ENCODE measurements at places on chromosomes 16 and 17.

DNA sequence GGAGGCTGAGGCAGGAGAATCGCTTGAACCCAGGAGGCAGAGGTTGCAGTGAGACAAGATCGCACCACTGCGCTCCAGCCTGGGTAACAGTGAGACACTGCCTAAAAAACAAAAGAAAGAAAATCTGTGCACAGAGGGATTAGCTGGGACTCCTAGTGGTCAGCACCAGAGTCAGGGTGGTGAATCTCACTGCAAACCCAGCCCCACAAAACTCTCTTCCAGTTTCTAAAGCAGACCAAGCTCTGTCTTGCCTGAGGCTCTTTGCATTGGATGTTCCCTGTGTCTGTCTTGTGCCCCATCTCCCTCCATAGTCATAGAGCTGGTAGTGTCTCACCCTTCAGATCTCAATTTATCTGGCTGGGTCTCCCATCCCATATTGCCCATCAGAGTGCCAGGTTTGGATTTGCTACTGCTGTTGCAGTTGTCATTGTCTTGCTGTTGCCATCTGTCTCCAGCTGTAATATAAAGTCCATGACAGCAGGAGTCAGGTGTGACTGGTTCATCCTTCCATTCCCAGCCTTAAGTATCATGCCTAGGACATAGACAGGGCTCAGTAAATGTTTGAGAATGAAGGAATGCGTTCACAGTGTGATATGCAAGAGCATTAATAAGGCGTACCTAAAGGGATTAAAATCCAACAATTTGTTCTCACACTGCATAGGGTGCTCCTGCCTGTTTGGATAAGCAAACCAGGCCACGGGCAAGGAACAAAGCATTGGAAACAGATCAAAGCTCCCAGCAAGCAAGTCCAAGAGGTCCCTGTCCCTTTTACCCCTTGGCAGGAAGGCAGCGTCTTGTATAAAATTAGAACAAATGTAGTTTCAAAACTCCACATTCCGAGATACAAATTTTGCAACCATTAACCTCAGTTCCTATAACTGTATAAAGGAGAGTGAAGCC lies 614.6 kb upstream of the CDH5 start:
- no peak for DNase-seq

DNA sequence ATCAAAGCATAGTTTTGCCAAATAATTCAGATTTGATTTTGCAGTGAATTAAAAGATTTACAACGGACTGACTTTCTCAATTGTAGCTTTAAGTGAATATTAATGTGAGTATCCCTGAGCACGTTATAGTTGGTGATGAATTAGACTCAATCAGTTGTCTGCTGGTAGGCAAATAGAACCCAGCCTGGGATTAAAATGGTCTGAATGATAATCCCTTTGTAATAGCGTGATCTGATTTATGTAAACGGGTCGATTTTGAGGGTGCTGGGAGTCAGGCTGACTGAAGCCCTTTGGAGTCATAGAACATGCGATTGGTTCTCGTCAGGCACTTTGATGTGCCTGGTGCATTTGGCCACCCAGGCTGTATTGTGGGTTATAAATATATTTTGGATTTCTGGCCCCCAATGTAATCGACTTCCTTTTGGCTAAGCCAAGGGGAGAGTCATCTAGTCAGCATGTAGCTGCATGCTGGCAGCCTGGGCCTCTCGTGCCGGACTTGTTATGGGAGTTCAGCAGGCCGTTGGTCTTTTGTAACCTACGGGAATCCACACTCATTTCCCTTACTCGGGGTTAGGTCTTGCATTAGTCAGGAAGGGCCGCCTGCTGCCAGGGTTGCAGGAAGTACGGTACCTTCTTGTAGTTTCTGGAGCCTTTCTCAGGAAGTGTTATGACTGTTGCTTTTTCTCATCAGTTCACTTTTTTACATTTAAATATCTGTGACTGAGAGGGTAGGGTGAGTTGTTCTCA lies 5.4 kb downstream of the PGS1 start:
- peak; percentile 97 for DNase-seq

GRCh38 chr16:3434373-3434772 lies 8.9 kb downstream of the ZNF597 start:
- no peak for DNase-seq

GRCh38 chr16:877242-878071 lies 76.9 kb upstream of the GNG13 start:
- DNase-seq = no peak

- DNase-seq = no peak
These were observed 18.9 kb downstream of the MMP15 start for GRCh38 chr16:58044266-58045019.

- DNase-seq = no peak
These were observed 53.1 kb downstream of the MRC2 start for GRCh38 chr17:62680541-62681052.

GRCh38 chr17:50848711-50849110 lies 13.3 kb downstream of the WFIKKN2 start:
- no peak for DNase-seq

DNA sequence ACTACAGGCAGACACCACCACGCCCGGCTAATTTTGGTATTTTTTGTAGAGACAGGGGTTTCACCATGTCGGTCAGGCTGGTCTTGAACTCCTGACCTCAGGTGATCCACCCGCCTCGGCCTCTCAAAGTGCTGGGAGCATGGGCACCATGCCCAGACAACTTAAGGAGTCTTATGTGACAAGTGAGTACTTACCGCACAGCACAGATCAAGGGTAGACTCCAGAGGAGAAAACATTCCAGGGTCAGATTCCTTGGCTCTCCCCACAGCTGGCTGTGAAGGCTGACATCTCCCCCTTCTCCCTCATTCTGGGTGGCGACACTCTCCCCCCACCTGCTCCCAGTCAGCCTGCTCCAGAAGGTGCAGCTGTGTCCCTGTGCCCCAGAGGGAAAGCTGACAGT lies 10.6 kb downstream of the ZSCAN10 start:
- DNase-seq = no peak

GRCh38 chr16:67713647-67714273 lies 5.4 kb downstream of the GFOD2 start:
- no peak for DNase-seq

DNA sequence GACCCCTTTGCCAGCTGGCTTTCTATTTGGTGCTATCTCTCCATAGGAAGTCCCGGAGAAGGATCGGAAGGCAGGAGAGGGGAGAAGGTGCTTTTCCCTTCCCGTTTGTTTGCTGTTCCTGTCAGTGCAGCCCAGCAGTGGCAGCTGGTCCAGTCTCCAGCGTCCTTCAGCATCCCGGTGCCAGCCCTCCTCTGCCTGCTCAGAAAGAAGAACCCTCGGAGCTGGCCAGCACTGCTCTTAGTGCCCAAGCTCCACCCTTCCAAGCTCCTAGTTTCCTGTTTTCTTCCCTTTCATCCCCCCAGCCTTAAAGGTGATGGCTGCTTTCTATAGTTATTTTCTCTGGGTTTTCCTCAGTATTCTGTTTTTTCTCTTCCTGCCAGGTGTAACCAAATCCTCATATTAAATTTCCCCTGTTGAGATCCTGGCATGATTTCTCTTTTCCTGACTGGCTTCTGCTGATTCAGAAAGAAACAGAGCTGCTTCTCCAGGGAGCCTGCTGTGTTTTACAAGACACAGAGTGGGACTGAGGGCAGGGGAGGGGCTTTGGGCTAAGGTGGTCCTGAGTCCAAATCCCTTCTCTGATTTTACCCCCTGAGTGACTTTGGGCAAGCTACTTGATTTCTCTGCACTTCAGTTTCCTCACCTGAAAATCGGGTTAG lies 186.8 kb downstream of the COPRS start:
- no peak for DNase-seq

DNA sequence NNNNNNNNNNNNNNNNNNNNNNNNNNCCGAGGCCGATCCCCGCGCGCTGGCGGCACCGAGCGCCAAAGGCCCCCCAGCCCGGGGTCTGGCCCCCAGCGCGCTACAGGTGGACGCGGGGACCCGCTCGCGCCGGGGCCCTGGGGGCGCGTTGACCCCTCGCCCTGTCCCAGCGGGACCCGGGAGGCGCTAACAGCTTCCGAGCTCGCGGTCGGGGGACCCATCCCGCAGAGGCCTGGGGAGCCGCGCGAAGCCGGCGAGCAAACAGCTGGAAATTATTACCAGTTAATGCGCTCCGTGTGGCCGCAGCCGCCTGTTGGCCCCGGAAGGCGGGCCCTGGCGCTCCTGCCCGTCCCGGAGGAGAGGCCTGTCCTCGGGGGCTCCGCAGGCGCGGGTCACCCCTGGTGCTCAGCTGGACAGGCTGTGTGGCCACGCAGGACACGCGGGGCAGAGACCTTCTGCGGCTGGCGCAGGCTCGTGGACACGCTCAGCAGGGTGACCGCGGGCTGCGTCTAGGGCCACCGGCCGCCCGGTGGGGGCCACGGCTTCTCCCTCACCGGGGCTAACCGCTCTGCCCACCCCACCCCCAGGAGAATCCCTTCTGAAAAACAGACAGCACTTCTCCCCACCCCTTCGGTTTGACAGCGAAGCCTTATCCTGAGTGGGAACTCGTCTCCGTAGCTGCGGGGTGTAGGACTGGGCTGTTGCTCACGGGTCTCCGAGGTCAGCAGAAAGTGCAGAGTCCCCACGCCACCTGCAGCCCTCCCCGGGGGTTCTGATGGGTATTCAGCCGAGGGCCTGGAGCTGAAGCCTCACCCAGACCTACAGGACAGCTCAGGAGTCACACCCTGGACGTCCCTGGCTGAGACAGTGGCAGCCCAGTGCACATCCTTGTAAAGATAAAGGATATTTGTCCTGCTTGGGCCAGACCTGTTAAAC lies 138.7 kb upstream of the RPH3AL start:
- DNase-seq = peak; percentile 81

GRCh38 chr17:47265983-47266541 lies 12.4 kb downstream of the ITGB3 start:
- peak; percentile 28 for DNase-seq

- peak; percentile 3 for DNase-seq
These were observed 342.2 kb upstream of the DYNLRB2 start for GRCh38 chr16:80198311-80199299.

GRCh38 chr17:78939615-78940014 lies 14.4 kb upstream of the TIMP2 start:
- DNase-seq = peak; percentile 55

DNA sequence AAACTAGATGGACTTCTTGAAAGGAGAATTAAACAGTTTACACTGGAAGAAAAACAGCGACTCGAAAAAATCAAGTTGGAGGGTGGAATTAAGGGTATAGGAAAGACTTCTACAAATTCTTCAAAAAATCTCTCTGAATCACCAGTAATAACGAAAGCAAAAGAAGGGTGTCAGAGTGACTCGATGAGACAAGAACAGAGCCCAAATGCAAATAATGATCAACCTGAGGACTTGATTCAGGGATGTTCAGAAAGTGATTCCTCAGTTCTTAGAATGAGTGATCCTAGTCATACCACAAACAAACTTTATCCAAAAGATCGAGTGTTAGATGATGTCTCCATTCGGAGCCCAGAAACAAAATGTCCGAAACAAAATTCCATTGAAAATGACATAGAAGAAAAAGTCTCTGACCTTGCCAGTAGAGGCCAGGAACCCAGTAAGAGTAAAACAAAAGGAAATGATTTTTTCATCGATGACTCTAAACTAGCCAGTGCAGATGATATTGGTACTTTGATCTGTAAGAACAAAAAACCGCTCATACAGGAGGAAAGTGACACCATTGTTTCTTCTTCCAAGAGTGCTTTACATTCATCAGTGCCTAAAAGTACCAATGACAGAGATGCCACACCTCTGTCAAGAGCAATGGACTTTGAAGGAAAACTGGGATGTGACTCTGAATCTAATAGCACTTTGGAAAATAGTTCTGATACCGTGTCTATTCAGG lies 85.0 kb downstream of the C17orf58 start:
- no peak for DNase-seq

GRCh38 chr17:68973098-68973846 lies 18.1 kb upstream of the ABCA8 start:
- no peak for DNase-seq

GRCh38 chr17:7173687-7174602 lies 5.2 kb downstream of the ASGR1 start:
- no peak for DNase-seq

- no peak for DNase-seq
These were observed 98.8 kb downstream of the CDYL2 start for GRCh38 chr16:80705596-80705995.

- DNase-seq = peak; percentile 20
These were observed 512 bp downstream of the AKAP1 start for GRCh38 chr17:57085448-57086068.

GRCh38 chr16:1533443-1533951 lies at the start of gene TMEM204:
Gene TMEM204 (plus strand): TSS chr16:1533666. CDS start chr16:1534276, 610 bp downstream.
- DNase-seq = peak; percentile 89

GRCh38 chr17:50252781-50253180 lies 21.5 kb upstream of the TMEM92 start:
- DNase-seq = no peak

GRCh38 chr16:88807626-88808453 lies 3.9 kb downstream of the APRT start:
- no peak for DNase-seq

- DNase-seq = no peak
These were observed 30.2 kb upstream of the FAAP100 start for GRCh38 chr17:81582341-81582740.

DNA sequence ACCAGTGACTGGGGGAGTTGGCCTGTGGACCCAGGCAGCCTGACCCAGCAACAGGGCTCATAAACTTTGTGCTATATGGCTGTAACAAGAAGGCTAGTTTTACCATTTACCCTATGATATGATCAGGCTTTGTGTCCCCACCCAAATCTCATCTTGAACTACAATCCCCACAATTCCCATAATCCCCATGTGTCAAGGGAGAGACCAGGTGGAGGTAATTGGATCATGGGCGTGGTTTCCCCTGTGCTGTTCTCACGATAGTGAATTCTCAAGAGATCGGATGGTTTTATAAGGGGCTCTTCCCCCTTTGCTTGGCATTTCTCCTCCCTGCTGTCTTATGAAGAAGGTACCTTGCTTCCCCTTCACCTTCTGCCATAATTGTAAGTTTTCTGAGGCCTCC lies 111.2 kb upstream of the NLRP1 start:
- DNase-seq = no peak

DNA sequence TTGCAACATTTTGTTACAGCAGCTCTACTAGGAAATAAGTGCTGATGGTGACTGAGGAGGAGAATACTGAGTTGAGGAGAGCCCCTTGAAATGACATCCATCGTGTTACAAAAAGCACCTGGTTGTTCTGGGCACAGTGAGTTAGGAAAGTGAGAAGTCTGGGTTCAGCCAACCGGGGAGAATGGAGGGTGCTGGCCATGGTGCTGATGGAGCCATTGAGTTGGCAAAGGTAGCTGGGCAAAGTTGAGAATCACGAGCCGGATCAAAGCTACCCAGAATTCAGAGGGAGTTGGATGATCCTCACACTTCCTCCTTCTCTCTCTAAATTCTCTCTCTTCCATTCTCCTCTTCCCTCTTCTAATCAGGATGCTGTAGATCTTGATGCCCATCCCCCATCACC lies 35.0 kb upstream of the ASIC2 start:
- no peak for DNase-seq

Measured in fibroblast of gingiva (primary cell).